ENCODE measurements at places on chromosomes 2 and 18.

DNA sequence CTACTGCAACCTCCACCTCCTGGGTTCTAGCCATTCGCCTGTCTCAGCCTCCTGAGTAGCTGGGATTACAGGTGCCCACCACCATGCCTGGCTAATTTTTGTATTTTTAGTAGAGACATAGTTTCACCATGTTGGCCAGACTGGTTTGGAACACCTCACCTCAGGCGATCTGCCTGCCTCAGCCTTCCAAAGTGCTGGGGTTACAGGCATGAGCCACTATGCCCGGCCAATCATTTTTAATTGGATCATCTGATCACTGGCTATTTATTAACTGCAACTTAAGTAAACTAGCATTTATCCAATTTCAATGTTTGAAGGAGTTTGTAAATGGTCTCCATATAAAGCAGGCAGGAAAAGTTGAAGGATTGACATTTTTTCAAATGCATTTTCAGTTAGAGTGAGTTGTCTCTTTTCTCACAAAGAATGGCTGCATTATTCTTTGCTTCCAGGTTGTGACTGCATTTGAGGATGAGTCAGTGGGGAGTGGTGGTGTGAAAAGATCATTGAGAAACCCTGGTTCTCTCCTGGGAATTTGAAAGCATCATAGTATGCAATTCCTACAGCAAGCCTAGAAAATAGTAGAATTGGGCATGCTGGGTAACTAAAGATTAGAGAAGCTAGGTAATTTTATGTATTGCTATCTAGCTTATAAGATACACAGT is 431.1 kb upstream of the ZEB2 start:
- DNase-seq = no peak

- no peak for DNase-seq
These were observed 112.6 kb downstream of the EHBP1 start for GRCh38 chr2:62817995-62818713.

DNA sequence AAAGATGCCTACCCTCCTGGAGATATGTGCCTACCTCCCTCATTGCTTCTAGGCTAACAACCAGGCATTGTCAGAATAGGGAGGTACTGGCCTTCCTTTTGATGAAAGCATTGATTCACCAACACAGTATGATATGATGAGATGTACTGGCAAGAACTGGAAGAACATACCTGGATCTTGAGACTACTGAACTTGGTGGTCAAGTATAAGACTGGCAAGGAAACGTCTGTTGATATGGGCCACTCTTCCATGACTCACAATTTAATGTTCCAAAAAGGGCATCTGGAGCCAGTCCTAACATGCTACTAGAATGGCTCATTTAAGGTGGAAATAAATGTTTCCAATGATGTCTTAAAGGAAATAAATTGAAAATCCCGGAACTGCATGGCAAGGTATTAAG is 18.1 kb downstream of the DTNB start:
- no peak for DNase-seq

DNA sequence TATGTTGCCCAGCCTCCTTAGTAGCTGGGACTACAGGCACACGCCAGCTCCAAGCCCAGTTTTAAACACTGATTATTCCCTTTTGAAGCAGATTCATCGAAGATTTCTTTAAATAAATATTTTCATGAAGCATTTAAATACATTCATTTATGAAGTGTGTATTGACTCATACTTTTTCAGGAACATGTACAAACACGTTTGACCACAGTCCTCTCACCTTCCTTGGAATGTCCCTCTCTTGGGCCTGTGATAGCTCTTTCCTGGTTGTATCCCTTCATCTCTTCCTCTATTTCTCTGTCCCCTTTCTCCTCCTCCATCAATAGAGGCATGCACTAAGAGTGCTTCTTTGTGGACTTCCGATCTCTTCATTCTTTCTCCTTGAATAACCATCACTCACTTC is 2.5 kb downstream of the PSTPIP2 start:
- no peak for DNase-seq

DNA sequence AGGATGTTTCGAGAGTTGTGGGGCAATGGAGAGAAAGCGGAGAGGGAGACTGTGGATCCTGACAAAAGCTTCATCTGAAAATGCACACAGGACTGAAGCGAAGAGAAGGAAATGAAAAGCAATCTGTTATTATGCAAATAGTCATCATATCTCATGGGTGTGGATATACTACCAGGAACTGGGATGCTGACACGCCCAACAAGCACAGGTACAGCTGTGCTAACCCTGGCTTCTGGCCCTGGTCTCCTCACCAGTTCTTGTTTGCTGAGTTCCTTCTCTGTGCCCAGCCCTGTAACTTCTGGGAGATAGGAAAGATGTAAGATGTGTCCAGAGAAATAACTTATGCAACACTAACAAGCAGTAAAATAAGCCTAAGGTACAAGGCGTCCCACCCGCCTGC is 358.8 kb downstream of the CMPK2 start:
- DNase-seq = no peak

DNA sequence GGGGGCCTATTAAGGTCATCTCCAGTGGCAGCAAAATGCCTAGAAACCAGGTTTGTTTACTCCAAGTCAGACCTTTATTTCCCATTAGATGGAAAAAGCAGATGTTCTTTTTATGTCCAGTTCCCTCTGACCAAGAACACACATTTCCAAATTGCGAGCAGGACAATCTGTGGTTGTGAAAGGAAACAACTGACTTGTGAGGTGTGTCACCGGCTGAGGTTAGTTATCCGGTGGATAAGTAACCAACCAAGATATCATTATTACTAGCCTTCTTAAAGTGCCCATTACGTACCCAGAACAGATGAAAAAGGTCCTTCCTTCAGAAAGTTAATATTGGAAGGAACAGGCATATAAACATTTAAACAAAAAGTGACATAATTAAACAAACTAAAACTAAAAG is 112.9 kb downstream of the THADA start:
- no peak for DNase-seq

- DNase-seq = no peak
These were observed 19.5 kb upstream of the HNRNPLL start for GRCh38 chr2:38622210-38622609.

DNA sequence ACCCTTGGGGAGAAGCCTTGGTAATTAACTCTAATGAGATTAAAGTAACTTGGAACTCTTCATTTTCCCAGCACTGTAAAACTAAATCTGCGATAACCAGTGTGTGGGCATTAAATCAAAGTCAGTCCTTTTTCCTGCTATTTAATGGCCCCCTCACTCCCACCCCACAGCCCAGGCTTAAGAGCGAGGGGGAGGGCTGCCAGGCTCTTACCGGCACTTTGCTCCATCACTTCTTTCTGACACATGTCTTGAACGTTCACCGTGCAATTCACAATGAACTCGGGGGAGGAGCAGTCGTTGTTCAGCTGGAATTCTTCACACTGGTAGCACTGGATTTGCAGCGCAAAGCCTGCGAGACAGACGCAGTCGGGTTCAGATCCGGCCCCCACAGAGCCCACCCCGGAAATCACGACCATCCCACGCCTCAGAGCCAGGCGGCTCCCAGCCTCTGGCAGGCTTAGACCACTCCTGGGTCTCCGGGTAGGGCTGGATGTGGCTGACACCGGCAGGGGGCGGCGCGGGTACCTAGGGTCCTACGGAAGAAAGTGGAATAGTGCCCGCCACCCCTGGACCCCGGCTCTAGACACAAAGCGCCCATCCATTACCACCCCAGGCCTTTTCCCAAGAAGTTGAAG is 1.7 kb downstream of the LYPD1 start:
- DNase-seq = no peak

- DNase-seq = no peak
These were observed 701.9 kb upstream of the RAB6C start for GRCh38 chr2:129277585-129277981.

GRCh38 chr2:240963868-240964703 is 34.3 kb upstream of the SNED1 start:
- no peak for DNase-seq

DNA sequence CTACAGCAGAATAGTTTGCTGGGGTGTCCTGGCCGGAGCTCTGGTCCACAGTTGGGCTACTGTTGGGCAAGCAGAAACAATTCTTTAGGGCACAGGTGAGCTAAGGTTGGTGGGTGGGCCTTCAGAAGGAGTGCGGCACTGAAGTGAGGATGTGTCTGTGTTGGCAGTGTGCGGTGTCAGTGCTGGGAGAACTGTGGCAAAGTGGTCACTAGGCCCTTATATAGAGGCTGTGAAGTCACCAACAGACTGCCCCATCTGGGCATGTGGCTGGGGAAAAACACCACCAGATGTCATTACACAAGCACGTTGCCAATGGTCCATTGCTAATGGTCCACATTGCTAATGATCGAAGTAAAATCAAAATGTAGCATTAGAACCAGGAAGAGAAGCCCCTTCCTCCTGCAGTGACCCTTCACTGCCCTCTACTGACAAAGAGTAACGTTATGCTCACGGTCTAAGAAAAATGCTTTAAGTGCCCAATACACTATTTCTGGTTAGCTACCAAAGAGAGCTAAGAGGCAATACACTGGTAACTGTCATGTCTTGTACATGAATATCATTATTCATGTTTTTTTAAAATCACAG is 21.3 kb downstream of the SCN1A start:
- no peak for DNase-seq

GRCh38 chr2:72953976-72954375 is 36.7 kb downstream of the EMX1 start:
- DNase-seq = peak; percentile 11

DNA sequence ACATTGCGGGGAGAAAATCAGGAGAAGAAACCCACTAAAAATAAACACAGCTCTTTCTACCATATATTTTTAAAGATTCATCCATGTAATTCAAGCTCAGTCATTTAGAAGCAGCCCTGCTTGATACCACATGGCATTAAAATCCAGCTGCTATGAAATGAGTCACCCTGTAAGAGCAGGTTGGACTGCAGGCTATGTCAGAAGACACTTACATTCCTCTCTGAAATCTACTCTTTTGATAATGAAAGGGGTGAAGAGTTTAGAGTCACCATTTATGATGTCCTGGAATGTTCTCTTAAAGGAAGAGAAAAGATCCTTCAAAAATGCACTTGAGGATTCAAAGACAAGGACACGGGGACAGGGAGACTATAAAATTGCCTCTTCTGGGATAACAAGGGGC is 100.6 kb upstream of the APCDD1 start:
- DNase-seq = no peak

- DNase-seq = no peak
These were observed 87.5 kb downstream of the TMEM131 start for GRCh38 chr2:97908208-97908676.

GRCh38 chr18:48477348-48477747 is 61.5 kb upstream of the CTIF start:
- no peak for DNase-seq

- DNase-seq = no peak
These were observed 108.8 kb downstream of the TWIST2 start for GRCh38 chr2:238956676-238957075.

GRCh38 chr2:160621748-160622147 is 128.1 kb upstream of the RBMS1 start:
- DNase-seq = no peak

GRCh38 chr18:9961041-9961440 is 47.2 kb downstream of the VAPA start:
- no peak for DNase-seq

GRCh38 chr18:73296686-73297085 is 428.9 kb upstream of the NETO1 start:
- no peak for DNase-seq

DNA sequence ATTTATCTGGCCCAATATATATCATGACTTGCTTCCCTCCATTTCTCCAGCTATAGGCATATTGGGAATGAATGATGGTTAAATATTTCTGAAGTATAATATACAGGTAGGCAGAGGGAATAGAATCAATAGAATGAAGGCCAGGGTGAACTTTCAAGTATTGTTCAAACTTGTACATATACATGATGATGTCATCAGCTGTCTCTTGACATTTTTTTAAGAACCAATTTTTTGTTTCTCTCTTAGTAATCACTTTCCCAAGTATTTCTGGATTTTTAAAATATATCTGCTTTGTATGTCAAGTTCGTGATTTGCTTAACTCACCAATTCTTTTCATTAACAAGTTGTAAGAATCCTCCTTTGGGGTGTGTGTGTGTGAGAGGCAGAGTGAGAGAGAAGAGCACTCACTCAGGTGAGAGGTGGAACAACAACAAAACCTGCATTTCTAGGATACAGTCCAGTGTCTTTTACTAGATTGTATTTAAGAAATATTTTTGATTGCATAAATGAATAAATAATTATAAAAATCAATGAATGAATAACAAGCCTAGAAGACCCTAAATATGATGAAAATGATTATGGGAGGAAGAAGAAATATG is 1239.1 kb downstream of the LRP1B start:
- DNase-seq = no peak

DNA sequence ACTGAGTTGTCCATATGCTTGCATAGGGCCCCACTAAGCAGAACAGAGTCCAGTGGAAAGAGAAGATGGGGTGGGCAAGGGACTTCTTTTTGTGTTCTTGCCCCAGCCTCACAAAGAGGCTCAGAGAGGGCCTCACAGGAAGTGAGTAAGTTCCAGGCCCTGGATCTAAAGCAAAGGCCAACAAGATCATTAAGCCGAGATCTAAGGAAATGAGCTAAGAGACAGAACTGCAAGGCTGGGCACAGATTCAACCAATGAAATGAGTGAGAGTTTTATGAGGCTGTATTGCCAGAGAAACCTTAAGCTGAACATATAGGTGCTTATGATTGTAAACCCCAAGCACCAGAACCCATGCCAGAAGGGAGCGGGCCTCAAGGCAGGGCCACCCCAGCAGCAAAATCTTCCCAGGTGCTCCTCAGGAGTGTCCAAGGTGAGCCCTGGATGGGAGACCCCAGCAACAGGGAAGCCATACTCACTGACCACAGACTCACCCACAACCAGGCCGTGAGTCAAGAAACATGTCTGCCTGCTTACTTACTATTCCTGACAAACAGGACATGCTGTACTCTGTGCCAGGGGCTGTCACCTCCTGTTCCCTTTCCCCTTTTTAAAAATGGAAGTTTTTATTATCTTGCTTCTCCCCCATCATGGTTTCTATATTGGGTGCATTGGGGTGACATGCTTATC is 40.2 kb downstream of the SLC14A1 start:
- DNase-seq = no peak

DNA sequence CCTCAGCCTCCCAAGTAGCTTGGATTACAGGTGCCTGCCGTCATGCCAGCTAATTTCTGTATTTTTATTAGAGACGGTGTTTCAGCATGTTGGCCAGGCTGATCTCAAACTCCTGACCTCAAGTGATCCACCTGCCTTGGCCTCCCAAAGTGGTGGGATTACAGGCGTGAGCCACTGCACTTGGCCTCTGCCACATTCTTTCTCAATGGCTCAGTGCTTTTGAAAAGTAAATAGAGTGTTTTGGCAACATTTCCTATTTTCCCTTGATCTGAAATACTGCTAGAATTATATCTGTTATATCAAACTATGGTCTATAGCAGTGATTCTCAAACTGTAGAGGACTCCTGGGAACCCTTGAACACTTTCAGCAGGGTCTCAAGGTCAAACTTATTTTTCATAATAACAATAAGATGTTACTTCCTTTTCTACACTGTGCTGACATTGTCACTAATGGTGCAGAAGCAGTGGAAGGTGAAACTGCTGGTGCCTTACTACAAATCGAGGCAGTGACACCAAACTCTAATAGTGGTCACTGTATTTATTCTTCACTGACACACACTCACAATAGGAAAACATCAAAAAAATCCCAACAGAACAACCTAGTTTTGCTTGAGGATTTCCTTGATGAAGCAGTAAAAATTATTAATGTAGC is 10.6 kb downstream of the DAW1 start:
- no peak for DNase-seq

Measured in effector memory CD4-positive, alpha-beta T cell (primary cell).